Fibroblast of the aortic adventitia (primary cell): ENCODE measurements at places on chromosomes 7 and 10. TPM values are rescaled to one million over a fixed set of nuclear protein-coding genes. Genes with fewer than 3 reads are reported as not detected.

Gene OR2A5
- total RNA-seq: not detected in 2 replicates

Gene CHST3
- 18.6 and 19.3 TPM in 2 replicates for total RNA-seq

Gene IL15RA
- total RNA-seq: 2.1 and 5.7 TPM in 2 replicates

Gene AKR1C4
- not detected in 2 replicates for total RNA-seq

Gene ZNF727
- 0.57 TPM in 1 of 2 replicates, not detected in the other for total RNA-seq

DNA sequence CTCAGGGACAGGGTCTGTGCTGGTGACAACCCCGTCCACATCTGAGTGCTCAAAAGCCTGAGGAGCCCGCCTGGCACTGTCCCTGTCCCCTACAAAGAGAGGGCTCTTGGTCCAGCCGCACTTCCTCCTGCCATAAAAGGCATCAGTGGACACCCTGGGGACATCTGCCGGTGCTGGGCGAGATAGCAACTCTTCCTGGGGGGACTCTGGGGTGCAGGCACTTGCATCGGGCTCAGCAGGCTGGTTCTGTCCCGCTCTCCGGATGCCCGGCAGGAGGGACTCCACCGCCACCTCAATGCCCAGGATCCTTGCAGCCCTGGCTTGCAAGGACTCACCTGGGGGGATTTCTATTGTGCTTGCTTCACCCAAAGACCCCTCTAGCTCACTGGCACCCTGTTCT is 32.8 kb downstream of the JCAD start:
- no peak for DNase-seq

- DNase-seq: no peak
Observed at GRCh38 chr10:110708776-110709443, 64.8 kb downstream of the RBM20 start.

DNA sequence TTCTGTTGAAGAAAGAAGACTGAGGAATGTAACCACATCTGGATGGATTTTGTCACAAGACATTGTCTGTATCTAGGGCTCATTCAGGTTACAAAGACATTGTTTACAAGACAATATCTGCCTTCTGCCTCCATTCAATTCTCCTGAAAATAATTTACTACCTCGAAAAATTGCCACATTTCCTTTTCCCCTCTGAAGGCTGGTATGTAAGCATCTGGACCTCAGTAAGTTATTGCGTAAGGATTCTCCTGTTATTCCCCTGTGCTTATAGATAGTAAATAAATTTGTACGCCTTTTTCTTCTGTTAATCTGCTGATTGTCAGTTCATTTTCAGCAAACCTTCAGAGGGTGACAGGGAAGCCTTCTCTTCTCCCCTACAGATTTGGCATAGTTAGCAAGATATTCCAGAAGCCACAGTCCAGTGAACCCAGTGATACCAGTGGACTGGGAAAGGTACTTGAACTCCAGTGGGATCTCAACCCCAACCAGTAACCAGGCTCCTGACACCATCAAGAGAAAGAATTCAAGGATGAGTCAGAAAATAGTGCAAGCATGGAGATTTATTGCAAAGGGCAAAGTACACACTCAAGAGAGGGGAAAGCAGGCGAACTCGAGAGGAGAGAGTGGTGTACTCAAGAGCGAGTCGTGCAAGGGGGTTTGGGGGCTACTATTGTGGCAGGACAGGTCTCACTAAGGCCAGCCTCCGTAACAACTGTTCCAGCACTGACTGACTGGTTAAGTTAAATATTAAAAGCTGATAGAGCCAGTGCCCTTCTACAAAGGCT is 706.9 kb upstream of the GHITM start:
- no peak for DNase-seq

GRCh38 chr10:126235091-126235978 is 152.9 kb downstream of the ADAM12 start:
- DNase-seq: no peak

DNA sequence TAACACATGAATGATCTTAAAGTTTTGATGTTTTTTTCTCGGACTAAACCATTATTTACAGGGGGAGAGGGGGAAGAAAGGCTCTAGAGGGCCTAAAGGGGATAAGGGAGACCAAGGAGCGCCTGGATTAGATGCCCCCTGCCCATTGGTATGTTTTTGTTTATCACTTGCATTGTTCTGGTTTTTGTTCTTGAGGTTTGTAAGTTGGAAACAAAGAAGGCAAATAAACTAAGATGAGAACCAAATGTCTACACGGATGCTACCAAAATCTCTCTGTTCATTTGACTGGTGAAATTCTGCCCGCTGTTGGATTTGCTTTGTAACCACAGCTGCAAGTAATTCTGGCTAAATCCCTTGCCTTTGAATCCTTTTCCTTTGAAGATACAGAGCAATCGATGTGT is 99.8 kb upstream of the MACROH2A2 start:
- peak; percentile 14 for DNase-seq

GRCh38 chr10:121580276-121581116 is 17.7 kb downstream of the FGFR2 start:
- no peak for DNase-seq

GRCh38 chr10:60497364-60497763 is 107.7 kb upstream of the ANK3 start:
- DNase-seq: no peak

- no peak for DNase-seq
Observed at GRCh38 chr10:123204127-123204461, 49.9 kb downstream of the BUB3 start.

- no peak for DNase-seq
Observed at GRCh38 chr7:30710669-30711068, 28.4 kb upstream of the CRHR2 start.

DNA sequence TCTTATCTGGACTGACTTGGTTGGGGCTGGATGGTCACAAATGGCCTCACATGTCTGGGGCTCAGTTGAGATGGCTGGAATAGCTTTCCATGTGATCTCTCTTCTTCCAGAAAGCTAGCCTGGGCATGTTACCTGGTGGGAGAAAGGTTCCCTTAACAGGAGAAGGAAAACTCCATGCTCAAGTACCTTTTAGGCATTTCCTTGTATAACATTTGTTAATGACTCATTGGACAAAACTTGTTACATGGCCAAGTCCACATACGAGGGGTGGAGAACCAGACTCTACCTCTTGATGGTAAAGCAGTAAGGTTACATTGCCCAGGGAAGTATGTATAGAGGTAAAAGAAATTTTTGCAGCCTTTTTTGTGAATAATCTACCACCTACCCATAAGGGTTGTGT is 826.4 kb downstream of the LRMDA start:
- DNase-seq: no peak
